Stomach (tissue), 19 donors: ENCODE measurements at places on chromosomes 13 and 19. TPM values are rescaled to one million over a fixed set of nuclear protein-coding genes. Genes with fewer than 3 reads are reported as not detected.

Gene PODNL1
- polyA plus RNA-seq: 0.92 TPM

Gene VMAC
- 5.0 TPM for polyA plus RNA-seq

Gene RASAL3
- polyA plus RNA-seq: 2.5 TPM

Gene C1QTNF9
- polyA plus RNA-seq: 0.08 TPM

Gene CACNA1A
- 0.68 TPM for polyA plus RNA-seq

Gene ICAM5
- polyA plus RNA-seq: not detected
